Heart left ventricle (tissue), 16 donors: ENCODE measurements at places on chromosomes 2 and 18.

GRCh38 chr2:223591596-223591995 is 10.6 kb downstream of the SCG2 start:
- H3K36me3 ChIP-seq, result no peaks in the 10 kb centered on the region
- no peak for DNase-seq
- H3K4me3 ChIP-seq, result no peak overlapping the region
- no peaks in the 10 kb centered on the region for H3K27me3 ChIP-seq

- H3K27me3 ChIP-seq, result no peaks in the 10 kb centered on the region
- no peak overlapping the region for H3K4me3 ChIP-seq
- DNase-seq, result no peak
- H3K36me3 ChIP-seq, result no peaks in the 10 kb centered on the region
These were observed 756.6 kb upstream of the CELF4 start for GRCh38 chr18:38322206-38322605.

GRCh38 chr2:127661072-127661649 is 14.2 kb downstream of the LIMS2 start:
- peaks cover 85% of the 10 kb centered on the region for H3K4me1 ChIP-seq
- H3K27ac ChIP-seq, result peak overlapping the region; percentile 84
- peaks cover 17% of the 10 kb centered on the region for H3K36me3 ChIP-seq
- no peak overlapping the region for H3K4me3 ChIP-seq
- no peaks in the 10 kb centered on the region for H3K27me3 ChIP-seq

DNA sequence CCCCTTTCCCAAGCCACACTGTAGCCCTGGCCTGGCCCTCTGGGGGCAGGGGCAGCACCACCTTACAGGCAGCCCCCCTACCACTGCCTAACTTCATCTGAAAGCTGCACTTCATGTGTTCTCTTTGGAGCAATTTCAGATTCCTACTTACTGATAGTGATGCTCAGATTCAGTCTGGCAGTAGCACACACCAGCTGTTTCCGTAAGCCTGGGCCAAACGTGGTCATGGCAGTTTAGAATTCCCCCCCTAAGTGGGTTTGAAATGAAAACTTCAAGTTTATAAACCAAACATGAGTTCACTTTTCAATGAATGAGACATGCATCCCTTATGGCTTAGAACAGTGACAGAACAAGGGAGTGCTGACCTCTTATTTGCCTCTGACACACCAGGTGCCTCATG is 29.4 kb downstream of the GDF7 start:
- H3K27me3 ChIP-seq, result no peaks in the 10 kb centered on the region
- DNase-seq, result no peak
- H3K4me3 ChIP-seq, result no peak overlapping the region
- H3K36me3 ChIP-seq, result peaks cover 6% of the 10 kb centered on the region
- no peaks in the 10 kb centered on the region for H3K4me1 ChIP-seq
- no peak overlapping the region for H3K27ac ChIP-seq

- no peak for DNase-seq
- no peak overlapping the region for H3K4me3 ChIP-seq
- no peak overlapping the region for H3K27ac ChIP-seq
- no peaks in the 10 kb centered on the region for H3K36me3 ChIP-seq
- no peaks in the 10 kb centered on the region for H3K4me1 ChIP-seq
These were observed 9.6 kb upstream of the ALPK2 start for GRCh38 chr18:58638441-58638840.

DNA sequence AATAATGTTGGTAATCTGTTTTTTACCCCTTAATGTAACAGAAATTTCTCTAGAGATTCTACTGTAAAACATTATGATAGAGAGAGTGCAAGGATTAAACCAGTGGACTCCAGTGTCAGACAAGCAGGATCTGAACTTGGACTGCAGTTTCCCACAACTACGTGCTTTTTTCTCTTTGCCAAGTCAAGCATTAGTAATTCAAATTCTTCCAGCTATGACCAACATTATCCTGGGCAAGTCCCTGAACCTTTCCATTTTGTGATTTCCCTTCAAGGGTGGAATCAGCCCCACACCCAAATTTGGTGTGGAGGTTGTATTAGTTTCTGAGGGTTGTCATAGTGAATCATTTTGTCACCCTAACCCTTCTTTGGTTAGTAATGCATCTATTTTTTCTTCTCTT is 482.0 kb downstream of the ZNF516 start:
- H3K4me3 ChIP-seq, result no peak overlapping the region
- H3K4me1 ChIP-seq, result no peaks in the 10 kb centered on the region
- no peaks in the 10 kb centered on the region for H3K36me3 ChIP-seq
- H3K27me3 ChIP-seq, result no peaks in the 10 kb centered on the region
- no peak for DNase-seq
- H3K27ac ChIP-seq, result no peak overlapping the region

- no peak overlapping the region for H3K27ac ChIP-seq
- no peaks in the 10 kb centered on the region for H3K4me1 ChIP-seq
- no peak for DNase-seq
- no peaks in the 10 kb centered on the region for H3K36me3 ChIP-seq
- no peaks in the 10 kb centered on the region for H3K27me3 ChIP-seq
- no peak overlapping the region for H3K4me3 ChIP-seq
These were observed 69.8 kb downstream of the TSN start for GRCh38 chr2:121825003-121825950.

DNA sequence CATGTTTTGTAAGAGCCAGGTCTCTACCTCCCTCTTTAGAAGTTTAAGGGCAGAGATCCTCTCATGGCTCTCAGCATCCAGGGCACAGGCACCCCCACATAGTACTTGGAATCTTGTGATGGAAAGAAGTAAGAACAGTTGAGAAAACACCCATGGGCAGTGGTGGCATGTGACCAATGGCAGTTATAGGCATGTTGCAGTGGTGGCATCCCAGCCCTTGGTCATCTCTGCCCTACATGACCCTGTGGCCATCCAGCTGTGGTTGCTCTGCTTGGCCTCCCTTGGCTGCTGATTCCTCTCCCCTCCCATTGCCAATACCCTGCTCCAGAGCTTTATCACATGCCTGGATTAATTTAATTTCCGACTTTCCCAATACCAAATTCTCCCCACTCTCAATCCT is 13.3 kb upstream of the MSH2 start:
- H3K27ac ChIP-seq, result no peak overlapping the region
- H3K4me3 ChIP-seq, result no peak overlapping the region
- DNase-seq, result no peak

DNA sequence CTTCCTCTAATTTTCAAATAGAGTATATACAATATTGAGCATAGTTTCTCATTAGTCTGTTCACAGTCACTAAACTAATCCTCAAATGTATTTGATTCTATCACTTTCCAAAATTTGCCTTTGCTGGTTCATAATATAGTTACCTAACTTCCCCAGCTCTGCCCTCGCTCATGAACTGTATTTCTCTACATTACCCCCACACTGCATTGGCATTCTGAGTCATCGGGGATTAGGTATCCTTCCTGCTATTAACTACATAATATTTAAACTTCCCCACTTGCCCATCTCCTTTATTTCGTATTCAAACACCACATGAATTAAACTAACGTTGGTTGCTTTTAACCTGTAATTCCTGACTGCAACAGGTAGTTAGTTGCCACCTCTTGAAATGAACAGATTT is 14.8 kb upstream of the CLASP1 start:
- H3K27ac ChIP-seq, result no peak overlapping the region
- H3K4me3 ChIP-seq, result no peak overlapping the region

DNA sequence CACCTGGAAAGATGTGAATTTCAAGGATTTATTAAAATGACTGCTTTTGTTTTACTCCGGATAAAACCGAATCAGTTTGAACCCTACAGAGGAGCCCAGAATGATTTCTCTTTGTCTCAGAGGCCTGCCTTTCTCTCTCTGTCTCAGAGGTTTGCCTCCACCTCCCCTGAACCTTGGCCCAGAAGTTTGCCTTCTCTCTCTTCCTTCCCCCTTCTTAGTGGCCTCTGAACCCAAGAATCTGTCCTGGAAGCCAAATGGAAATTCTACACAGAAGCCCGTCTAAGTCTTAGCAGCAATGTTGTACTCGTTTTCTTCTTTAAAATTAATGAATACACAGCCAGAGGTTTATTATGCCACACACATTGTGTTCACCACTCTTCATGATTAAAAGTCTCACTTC is 200.7 kb downstream of the SOCS6 start:
- peaks cover 7% of the 10 kb centered on the region for H3K27me3 ChIP-seq
- no peaks in the 10 kb centered on the region for H3K4me1 ChIP-seq
- H3K36me3 ChIP-seq, result no peaks in the 10 kb centered on the region
- H3K4me3 ChIP-seq, result no peak overlapping the region
- no peak for DNase-seq
- H3K27ac ChIP-seq, result no peak overlapping the region

DNA sequence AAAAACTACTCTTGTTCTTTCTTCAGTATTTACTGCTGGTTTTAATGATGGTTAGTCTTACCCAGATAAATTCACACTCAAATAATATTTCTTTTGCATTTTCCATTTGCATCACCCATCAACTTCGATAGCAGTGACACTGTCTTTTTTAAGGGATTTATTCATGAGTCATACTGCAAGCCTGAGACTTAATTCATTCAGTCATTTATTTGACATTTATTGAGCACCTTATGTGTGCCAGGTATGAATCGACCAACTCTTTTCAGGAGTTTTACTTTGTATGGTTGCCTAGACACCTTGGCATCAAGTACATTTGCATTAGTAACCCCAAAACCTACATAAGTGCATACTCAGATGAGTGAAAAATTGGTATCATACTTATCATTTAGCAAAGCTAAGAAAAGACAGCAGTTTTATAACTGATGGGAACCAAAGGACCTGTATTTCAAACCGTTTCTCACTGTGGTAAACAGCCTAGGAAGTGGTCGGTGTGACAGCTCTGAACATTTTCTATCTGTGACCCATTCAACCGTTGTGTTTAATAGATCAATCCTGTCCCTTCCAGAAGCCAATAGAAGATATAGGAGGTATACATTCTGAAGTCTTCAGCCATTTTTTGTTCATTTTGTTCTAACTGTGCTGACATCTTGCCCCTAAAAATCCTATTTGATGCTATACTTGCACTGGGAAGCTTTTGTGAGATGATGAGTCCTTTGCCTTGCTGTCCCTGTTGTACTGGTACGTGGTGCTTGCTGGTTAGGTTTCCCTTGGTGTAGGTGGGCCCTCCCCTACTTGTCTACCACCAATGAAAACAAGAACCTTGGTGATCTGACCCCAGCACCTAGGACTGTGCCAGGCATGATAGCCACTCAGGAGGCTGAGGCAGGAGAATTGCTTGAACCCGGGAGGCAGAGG is 484.7 kb upstream of the RAB12 start:
- DNase-seq, result no peak
- H3K27ac ChIP-seq, result no peak overlapping the region
- no peaks in the 10 kb centered on the region for H3K4me1 ChIP-seq
- H3K27me3 ChIP-seq, result no peaks in the 10 kb centered on the region

GRCh38 chr2:38362232-38362631 is 14.8 kb downstream of the ATL2 start:
- H3K4me1 ChIP-seq, result peaks cover 28% of the 10 kb centered on the region
- no peak overlapping the region for H3K27ac ChIP-seq
- peaks cover 9% of the 10 kb centered on the region for H3K36me3 ChIP-seq
- no peak for DNase-seq
- no peaks in the 10 kb centered on the region for H3K27me3 ChIP-seq

DNA sequence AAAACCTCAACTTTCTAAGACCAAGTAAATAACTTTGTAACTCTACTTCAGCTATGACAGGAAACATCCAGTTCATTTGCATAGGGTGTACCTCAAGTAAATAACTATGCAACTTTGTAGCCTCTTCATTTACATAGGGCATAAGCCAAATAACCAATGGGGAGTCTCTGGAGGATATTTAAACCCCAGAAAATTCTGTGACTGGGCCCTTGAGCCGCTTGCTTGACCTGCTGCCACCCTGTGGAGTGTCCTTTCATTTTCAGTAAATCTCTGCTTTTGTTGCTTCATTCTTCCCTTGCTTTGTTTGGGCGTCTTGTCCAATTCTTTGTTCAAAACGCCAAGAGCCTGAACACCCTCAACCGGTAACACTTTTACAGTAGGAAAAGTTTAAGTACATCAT is 1112.7 kb upstream of the NRXN1 start:
- H3K4me1 ChIP-seq, result peaks cover 3% of the 10 kb centered on the region
- no peaks in the 10 kb centered on the region for H3K27me3 ChIP-seq
- no peaks in the 10 kb centered on the region for H3K36me3 ChIP-seq
- H3K27ac ChIP-seq, result no peak overlapping the region

GRCh38 chr2:224134003-224134734 is 95.1 kb upstream of the SERPINE2 start:
- no peak overlapping the region for H3K4me3 ChIP-seq
- no peak overlapping the region for H3K27ac ChIP-seq
- H3K27me3 ChIP-seq, result no peaks in the 10 kb centered on the region
- no peaks in the 10 kb centered on the region for H3K4me1 ChIP-seq
- no peak for DNase-seq

DNA sequence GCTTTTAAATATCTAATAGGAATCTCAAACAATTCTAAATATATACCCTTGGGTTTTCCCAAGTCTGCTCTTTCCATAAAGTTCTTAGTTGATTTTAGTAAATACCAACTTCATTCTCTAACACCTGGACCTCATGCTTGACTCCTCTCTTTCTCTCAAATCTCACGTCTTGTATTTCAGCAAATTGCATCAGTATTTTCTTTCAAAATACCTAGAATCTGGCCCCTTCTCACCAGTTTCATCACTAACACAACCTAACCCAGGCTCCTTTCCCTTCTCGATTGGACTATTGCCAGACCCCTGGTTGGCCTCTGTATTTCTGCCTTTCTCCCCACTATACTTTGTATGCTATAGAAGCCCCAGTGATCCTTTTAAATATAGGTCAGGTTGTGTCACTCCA is 23.0 kb upstream of the FAM171B start:
- no peak overlapping the region for H3K4me3 ChIP-seq
- no peaks in the 10 kb centered on the region for H3K27me3 ChIP-seq
- H3K36me3 ChIP-seq, result peaks cover 65% of the 10 kb centered on the region

- H3K36me3 ChIP-seq, result peaks cover 11% of the 10 kb centered on the region
- H3K4me3 ChIP-seq, result no peak overlapping the region
- peak overlapping the region; percentile 55 for H3K27ac ChIP-seq
- no peaks in the 10 kb centered on the region for H3K27me3 ChIP-seq
- no peak for DNase-seq
- peaks cover 85% of the 10 kb centered on the region for H3K4me1 ChIP-seq
These were observed 30.6 kb downstream of the MAPRE2 start for GRCh38 chr18:35071819-35072247.

GRCh38 chr2:3644246-3644525 is 13.8 kb upstream of the ALLC start:
- no peaks in the 10 kb centered on the region for H3K36me3 ChIP-seq
- DNase-seq, result no peak
- no peak overlapping the region for H3K4me3 ChIP-seq

- peak overlapping the region; percentile 74 for H3K27ac ChIP-seq
- no peak overlapping the region for H3K4me3 ChIP-seq
- no peaks in the 10 kb centered on the region for H3K36me3 ChIP-seq
These were observed 138.2 kb downstream of the SH3RF3 start for GRCh38 chr2:109266998-109267854.

GRCh38 chr2:170181602-170182001 is 3.7 kb downstream of the MYO3B start:
- no peak overlapping the region for H3K4me3 ChIP-seq
- H3K27ac ChIP-seq, result no peak overlapping the region
- no peaks in the 10 kb centered on the region for H3K27me3 ChIP-seq
- H3K36me3 ChIP-seq, result no peaks in the 10 kb centered on the region
